ENCODE measurements at places on chromosomes 7 and 10. TPM values are rescaled to one million over a fixed set of nuclear protein-coding genes. Genes with fewer than 3 reads are reported as not detected.
A peak's percentile ranks its signal among the peaks of the same experiment; 100 is the strongest.

The CTAGE15 gene
- not detected for total RNA-seq

The TMEM130 gene
- not detected for total RNA-seq

The NUP42 gene
- total RNA-seq, result 51.3 TPM

The MEIG1 gene
- total RNA-seq, result 0.91 TPM

The STEAP4 gene
- total RNA-seq, result 0.05 TPM

DNA sequence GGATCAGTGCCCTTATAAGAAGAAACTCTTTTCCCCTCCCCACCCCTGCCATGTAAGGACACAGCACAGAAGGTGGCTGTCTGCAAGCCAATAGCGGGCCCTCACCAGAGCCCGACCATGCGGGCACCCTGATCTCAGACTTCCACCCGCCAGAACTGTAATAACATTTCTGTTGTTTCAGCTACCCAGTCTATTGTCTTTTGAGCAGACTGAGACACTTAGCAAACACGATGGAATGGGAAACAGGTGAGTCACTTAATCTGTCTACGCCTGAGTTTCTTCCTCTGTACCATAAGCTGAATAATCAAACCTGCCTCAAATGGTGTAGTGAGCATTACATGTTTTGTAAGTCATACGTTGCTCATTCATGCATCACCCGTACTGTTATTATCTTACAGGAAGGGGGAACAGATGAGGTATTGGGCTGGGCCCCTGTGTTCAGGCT, 58.2 kb downstream of the STRA8 start:
- DNase-seq, result peak; percentile 11

- DNase-seq, result no peak
Observed at GRCh38 chr10:116265686-116266085, 7.3 kb downstream of the GFRA1 start.

DNA sequence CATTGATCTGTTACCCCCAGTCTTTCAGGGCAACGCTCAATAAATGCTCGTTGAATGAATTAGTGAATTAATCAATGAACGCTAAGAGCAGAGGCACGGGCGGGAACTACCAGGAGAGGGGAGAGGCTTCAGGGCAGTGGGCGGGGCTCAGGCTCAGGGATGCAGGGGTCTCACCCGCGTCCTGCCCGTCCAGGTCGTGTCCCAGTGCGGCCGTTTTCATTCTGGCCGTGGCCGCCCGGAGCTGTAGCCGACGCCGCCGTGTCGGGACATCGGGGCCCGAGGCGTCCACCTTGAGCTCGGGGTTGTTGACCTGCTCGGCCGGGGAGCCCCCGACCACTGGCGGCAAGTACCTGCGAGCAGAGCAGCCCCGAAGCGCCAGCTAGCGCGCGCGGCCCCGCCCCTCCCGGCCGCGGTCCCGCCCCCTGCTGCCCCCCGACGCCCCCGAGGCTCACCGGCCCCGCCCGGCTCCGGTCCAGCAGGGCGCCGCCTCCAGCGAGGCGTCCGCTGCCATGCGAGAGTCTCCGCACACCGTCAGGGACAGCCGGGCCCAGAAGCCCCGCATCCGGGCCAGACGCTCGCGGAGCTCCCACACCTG, 2.8 kb upstream of the GAL3ST4 start:
- DNase-seq, result peak; percentile 61

DNA sequence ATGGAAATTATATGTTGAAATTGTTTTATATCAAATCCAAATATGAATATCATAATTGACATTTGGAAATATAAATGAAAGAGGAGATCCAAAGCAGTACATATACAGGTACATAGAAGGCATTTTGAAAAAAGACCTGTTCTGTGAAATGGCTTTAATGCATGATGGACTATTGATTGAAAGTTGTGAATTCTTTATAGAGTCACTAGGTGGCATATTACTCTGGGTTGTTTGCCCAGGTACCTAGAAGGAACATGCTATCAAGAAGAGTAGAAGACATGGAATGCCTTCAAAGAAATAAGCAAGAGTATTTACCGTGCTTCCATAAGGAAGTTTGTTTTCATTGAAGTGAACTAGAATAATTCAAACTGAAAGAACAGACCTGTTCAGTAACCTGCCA, 160.0 kb upstream of the ANK3 start:
- DNase-seq, result no peak

DNA sequence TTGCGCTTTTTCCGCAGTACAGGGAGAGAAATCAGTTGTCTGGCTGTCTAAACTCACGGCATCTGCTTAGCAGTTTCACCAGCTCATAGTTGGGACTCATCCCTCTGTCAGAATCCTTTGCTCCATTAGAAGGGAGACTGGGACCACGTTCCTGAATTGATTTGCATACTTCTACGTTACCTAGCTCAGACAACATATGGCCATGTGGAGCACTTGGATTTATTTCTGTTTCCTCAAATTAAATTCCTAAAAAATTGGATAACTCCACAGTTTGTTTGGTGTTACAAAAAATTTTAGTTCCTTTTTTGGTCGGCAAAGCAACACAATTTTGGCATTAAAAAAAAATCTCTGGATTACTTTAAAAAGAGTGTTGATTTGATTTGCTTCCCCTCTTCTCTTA, 614.0 kb downstream of the AUTS2 start:
- no peak for DNase-seq

- DNase-seq, result no peak
Observed at GRCh38 chr7:133633055-133633454, 380.2 kb downstream of the EXOC4 start.

DNA sequence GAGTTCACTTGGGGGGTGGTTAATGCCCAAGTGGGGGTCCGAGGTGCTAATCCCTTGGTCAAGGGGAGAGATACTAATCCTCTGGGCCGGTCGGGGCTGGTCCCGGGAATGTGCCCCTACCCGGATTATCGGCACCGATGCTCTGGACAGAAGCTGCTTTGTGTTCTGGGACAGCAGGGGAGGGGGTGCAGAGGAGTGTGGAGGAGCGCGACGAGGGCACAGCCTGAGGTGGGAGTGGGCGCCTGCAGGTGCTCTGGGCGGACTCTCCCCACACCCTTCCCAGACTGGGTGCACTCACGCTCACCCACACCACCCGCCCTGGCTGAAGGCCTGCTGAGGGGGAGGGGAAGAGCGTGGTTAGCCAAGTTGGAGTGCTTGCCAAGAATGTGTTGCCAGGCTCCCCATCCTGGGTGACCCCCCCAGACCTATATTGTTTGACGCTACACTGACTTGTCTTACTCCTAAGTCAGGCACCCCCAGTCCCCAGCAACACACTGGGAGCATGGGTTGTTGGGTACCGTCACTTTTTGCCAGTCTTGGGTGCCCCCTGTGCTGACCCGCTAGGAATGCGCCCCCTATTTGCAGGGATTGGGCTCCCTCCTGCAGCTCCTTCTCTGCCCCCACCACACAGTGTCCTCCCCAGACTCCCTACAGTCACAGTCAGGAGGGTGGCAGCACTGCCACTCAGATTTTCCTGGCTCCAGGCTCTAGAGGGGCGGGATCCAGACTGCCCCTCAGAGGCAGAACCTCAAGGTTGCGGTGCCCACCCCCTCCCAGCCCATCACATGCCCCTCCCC, 1.2 kb downstream of the SLC4A2 start:
- DNase-seq, result no peak

Measured in activated CD8-positive, alpha-beta memory T cell treated with anti-CD3 and anti-CD28 coated beads, Interleukin-2, amount 10 ng/mL, durations not matched to agents 7 days and 5 days (primary cell).